ENCODE measurements at places on chromosomes 7 and 10. TPM values are rescaled to one million over a fixed set of nuclear protein-coding genes. Genes with fewer than 3 reads are reported as not detected.

- peak; percentile 63 for DNase-seq
These were observed 32.0 kb downstream of the EXOC6 start for GRCh38 chr10:92880233-92880861.

Gene GJD4
- total RNA-seq, result not detected

Gene AHR
- total RNA-seq, result 67.2 TPM

DNA sequence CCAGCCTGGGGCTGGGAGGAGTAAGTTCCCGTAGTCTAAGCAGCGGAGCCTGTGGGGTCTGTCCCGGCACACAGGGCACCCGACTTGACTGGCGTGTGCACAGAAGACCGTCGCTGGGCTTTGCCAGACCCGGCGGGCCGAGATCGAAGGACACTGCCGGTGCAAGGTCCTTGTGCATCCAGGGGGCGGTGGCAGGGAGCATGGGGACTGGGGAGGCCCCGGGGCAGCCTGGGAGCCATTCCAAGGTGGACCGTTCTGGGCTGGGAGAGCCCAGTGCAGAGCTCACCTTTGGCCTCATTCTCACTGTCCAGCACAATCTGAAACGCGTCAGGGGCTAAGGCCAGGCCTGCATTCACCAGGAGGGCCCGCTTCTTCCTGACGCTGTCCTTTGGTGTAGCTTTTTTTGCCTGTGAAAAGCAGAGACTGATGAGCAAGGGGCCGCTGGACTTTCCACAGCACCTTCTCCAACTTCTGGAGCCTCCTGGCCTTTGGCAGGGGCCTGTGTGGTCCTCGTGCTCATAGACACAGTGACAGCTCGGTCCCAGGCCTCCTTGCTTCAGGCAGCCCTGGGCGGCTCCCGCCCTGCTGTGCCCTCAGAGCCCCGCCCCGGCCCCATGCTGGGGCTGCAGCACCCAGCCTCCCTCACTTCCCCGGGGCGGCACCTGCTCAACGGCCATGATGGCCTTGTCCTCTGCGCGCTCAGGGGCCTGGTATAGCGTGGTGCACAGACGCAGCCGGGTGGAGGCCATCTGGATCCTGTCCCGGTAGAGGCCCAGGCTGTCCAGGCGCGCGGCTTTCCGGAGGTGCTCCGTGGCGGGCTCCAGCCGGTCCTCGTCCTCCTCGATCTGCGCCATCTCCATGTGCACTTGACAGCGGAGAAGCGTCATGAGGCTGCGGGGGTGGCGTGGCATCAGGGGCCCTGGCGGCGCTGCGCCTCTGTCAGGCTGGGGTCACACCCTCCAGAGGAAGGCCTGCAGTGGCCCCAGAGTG, 20.3 kb downstream of the CFAP46 start:
- DNase-seq, result no peak

Gene ADAM12
- total RNA-seq, result 9.7 TPM

DNA sequence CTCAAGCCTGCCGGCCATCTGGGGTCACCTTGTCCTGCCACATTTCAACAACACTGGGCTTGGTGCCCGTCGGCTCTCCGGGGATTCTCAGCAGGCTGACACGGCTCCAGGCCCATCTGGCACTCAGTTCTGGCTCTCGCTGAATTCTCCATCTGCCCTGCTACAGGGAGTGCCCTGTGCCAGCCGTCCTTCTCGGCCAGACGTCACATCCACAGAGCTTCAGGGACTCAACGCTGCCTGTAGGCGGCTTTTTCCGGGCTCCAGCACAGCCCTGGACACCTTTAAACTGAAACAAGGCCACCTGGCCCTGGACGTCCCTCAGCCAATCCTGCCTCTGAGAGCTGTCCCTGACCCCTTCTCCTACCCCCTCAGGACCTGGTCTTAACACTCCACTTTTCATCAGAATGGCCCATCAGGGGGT, 43.0 kb downstream of the TMEM130 start:
- DNase-seq, result no peak

GRCh38 chr10:13703997-13704536, 117.3 kb downstream of the PRPF18 start:
- no peak for DNase-seq

Gene ORC5
- total RNA-seq, result 18.8 TPM

DNA sequence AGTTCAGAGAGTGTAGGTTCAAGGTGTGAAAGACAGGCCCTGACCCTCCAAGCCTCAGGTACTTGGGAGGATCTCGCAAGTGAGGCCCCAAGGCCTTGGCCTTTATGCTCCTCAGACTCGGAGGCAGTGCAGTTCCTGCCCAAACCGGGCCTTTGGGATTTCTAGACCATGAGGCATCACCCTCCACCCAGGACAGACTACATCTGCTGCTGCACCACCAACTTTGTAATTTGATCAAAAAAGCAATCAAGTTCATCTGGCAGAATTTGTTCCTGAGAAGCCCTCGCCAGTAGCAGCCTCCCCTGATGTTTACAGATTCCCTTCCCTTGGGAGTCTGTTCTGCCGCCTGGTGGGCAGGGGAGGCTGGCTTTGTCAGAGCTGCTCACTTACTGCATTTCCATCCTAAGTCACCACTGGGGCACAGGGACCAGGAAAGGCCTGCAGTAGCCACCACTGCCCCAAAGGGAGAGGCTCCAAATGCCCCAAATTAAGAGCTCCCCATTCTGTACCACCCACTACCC, 2.1 kb downstream of the CAMK2G start:
- DNase-seq, result peak; percentile 36

GRCh38 chr10:28713626-28714352, 36.5 kb downstream of the BAMBI start:
- DNase-seq, result no peak

DNA sequence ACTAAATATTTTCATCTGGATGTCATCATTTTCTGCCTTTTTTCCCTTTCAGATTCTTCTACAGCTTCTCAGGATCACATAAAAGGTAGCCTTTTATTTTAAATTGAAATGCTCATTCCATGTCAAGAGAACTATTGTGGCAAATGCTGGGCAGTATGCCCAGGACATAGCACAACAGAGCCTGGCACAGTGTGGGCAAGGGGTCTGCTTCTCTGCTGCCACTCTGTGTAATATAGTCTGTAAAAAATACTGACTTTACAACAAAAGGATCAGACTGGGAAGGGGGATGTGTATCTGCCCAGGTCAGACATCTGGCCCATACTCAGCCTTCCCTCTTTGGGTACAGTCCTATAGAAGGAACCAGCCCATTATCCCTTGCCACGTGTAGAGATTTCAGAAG, 62.7 kb downstream of the CUZD1 start:
- no peak for DNase-seq

Gene FAM25A
- total RNA-seq, result not detected

DNA sequence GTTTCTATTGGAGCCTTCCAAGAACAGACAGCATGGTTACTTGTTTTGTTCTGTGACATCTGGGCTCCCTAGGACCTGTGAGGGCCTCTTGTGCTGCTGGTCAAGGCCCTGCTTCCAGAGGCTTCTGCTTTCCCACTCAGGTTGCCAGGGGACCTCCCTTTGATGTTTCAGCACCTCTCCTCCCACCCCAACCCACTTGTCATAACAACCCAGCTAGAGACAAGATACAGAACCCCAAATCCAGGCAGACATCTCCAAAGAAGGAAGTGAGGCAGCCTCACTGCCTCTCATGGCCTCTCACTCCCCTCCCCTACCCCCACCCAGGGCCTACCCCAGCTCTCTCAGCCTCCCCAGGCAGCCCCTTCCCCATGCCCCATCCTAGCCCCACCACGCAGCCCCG, 11.3 kb downstream of the NFKB2 start:
- DNase-seq, result no peak

DNA sequence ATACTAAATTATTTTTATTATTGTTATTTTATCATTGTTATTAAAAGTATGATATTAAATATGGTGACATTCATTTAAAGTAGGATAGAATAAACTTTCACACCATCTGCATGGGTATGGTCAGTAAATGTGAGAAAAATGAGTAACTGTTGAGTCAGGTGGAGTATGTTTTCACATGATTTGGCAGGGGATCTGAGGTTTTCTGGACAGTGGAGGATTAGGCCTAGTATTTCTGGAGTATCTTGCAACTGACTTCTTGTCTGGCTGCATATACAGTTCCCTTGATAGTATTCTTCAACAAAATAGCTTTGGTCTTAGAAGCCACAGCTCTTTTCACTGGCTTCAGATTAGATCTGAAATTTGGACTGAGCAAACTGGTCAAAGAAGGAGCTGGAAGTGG, 54.5 kb downstream of the GBF1 start:
- DNase-seq, result peak; percentile 76

GRCh38 chr7:24894429-24895221, 85.4 kb downstream of the OSBPL3 start:
- no peak for DNase-seq
